ENCODE measurements at places on chromosomes 2 and 18. TPM values are rescaled to one million over a fixed set of nuclear protein-coding genes. Genes with fewer than 3 reads are reported as not detected.

Gene LAMA3
- total RNA-seq, result 0.05 TPM

Gene CROCC2
- not detected for total RNA-seq

Gene ELOA2
- not detected for total RNA-seq

Gene NOL4
- not detected for total RNA-seq

Gene ADD2
- 1.4 TPM for total RNA-seq

Gene SLC9A4
- 0.10 TPM for total RNA-seq

Gene G6PC2
- total RNA-seq, result not detected

Gene WNT10A
- total RNA-seq, result 1.4 TPM

Gene ANKMY1
- total RNA-seq, result 28.2 TPM

Gene LINC00305
- not detected for total RNA-seq

Gene MREG
- 15.1 TPM for total RNA-seq

Gene TEKT4
- not detected for total RNA-seq

Gene CCDC102B
- 1.2 TPM for total RNA-seq

Gene CAVIN2
- total RNA-seq, result not detected

Gene GDF7
- not detected for total RNA-seq

Gene HAT1
- total RNA-seq, result 59.4 TPM

Gene IL36RN
- not detected for total RNA-seq

Gene MALT1
- 43.0 TPM for total RNA-seq

Gene SERPINB3
- not detected for total RNA-seq

Gene LIMS4
- 3.7 TPM for total RNA-seq

Measured in activated CD4-positive, alpha-beta memory T cell treated with anti-CD3 and anti-CD28 coated beads, Interleukin-2, amount 10 ng/mL, durations not matched to agents 7 days and 5 days (primary cell).